Activated T-cell treated with anti-CD3 and anti-CD28 coated beads, Interleukin-2, amount 50 U/mL, for 48 hours (primary cell): ENCODE measurements at places on chromosomes 1 and 21.

DNA sequence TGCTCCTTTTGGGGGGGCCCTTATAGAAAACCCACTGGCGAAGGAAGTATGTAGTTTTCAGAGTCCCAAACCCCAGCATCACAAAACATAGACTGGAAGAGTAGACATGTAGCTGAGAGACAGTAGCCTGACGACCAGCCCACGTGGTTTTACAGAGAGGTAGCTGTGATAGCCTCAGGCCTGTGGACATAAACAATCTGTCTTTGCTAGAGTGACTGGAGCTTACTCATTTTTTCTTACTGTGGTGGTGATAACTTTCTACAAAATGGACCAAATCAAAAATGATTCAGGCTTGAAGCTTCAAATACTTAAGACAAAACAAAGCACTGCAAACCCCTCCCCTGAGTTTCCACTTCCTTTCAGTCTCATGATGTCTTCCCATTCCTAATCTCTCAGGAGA is 497.0 kb downstream of the RWDD3 start:
- DNase-seq: no peak

DNA sequence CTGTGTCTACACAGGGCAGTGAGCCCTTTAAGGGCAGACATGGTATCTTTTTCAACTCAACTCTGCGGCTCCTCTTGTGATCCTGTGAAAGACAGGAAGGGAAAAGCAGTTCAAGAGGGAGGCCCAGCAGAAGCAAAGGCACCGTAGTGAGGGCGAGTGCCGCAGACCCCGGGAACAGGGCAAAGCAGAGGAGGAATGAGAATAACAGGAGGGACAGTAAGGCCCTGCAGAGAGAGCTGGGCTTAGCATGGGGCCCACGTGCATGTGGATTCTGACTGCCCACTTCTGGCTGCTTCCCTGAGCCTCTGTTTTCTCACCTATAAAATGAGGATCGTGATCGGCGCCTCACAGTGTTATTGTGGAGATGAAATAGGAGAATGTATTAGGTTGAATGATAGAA is 409.3 kb downstream of the PTPRU start:
- no peak for DNase-seq

- no peak for DNase-seq
Measured at GRCh38 chr1:172821609-172822274, 162.8 kb downstream of the FASLG start.

DNA sequence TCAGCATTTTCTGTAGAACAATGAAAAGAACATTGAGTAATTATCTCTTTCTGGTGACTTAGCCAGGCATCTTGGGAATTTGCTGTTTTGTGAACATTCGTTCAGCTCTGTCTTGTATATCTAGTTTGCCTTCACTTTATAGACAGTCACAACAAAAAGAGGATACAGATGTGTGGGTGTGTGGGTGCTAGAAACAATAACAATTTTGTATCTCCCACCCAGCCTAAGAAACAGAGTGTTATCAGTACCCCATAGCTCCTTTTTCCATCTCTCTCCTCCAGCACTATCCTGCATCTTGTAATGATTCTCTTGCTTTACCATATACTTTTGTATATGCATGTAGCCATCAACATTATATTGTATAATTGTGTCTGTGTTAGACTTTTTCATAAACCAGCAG is 33.0 kb downstream of the AK4 start:
- no peak for DNase-seq

DNA sequence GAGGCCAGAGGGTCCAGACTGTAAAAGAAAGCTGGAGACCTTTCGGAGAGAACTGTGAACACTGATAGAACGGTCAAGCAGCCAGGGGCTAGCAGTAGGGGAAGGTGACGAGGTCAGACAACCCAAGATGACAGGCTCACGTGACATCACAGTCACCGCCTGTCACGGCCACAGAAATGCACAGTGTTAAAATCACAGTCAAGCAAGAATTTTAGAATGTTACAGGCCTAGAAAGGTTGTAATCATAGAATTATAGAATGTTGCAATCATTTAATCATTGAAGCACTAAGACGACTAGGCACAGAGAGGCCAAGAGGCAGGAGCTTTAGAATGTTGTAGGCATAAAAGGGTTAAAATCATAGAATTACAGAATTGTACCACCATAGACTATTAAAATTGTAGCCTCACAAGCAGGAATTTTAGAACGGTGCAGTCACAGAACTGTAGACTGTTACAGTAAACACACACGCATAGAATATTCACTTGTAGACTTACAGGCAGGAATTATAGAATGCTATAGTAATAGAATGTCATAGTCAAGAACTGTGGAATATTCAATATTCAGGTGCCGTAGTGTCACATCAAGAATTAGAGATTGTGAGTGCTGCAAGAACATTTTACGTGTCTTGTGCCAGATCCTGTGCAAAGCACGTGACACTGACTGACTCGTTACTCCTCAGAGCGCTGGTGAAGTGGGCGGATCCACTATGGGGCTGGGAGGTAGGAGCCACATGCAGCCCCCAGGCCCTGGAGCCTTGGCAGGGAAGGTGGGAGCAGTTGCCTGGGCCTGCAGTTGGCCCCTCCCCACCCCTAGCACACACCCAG is 118.1 kb downstream of the EPHB2 start:
- DNase-seq: no peak
